ENCODE measurements at places on chromosomes 7 and 10. TPM values are rescaled to one million over a fixed set of nuclear protein-coding genes. Genes with fewer than 3 reads are reported as not detected.

The PTPRN2 gene
- polyA plus RNA-seq = 6.0 TPM

The TRIM4 gene
- polyA plus RNA-seq = 33.2 TPM

The CDK14 gene
- polyA plus RNA-seq = 35.1 TPM

The CCDC146 gene
- 34.4 TPM for polyA plus RNA-seq

The RARRES2 gene
- polyA plus RNA-seq = 37.9 TPM

The MMP21 gene
- polyA plus RNA-seq = 0.26 TPM

Measured in renal cortex interstitium (tissue), 15 donors.